ENCODE measurements at places on chromosomes 7 and 10.

GRCh38 chr10:94383530-94383929 lies 18.8 kb upstream of the TBC1D12 start:
- no peak for DNase-seq

- no peak for DNase-seq
These were observed 74.4 kb downstream of the SEPTIN7 start for GRCh38 chr7:35875292-35875691.

DNA sequence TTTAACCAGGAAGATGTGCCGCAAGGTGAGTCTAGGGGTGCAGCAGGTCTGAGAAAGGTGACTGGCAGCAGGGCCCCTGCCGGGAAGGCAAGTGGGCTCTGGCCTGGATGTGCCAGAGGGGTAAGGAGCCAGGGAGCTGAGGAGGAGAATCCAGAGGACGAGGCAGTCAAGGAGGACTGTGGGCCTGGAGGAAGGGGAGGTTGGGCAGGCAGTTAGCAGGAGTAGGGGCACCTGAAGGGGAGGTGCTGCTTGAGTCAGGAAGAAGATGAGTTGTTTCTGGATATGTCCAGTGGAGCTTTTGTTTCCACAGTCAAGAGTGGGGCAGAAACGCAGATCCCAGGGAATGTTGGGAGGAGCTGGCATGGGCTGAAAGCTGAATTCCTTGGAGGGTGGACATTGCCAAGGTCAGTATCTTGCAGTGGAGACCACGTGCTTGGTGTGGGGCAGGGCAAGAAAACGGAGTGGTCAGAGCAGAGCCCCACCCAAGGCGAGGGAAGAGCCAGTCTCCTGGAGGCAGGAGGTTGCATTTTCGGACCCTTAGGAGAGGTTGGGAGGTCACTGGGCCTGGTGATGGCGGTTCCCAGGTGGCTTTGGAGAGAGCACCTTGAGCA lies 34.0 kb downstream of the MINDY4 start:
- no peak for DNase-seq

DNA sequence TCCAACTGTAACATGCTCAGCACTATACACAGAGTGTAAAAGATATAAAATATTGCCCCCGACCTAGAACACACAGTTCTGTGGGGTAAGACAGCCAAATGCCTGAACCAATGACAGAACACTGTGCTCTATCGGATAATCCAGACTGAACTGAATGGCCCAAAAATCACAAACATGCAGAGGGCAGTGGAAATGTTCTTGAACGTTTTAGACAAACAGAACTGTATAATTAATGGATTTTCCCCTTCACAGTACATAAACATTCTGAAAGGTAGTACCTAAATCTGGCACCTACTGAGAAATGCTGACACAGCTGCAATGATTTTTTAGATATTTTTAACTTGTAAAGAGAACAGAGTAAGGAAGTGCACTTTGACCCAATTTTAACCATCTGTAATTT lies 33.4 kb downstream of the PARD3 start:
- no peak for DNase-seq

- DNase-seq: peak; percentile 86
These were observed 4.2 kb upstream of the UPP1 start for GRCh38 chr7:48084727-48085432.

DNA sequence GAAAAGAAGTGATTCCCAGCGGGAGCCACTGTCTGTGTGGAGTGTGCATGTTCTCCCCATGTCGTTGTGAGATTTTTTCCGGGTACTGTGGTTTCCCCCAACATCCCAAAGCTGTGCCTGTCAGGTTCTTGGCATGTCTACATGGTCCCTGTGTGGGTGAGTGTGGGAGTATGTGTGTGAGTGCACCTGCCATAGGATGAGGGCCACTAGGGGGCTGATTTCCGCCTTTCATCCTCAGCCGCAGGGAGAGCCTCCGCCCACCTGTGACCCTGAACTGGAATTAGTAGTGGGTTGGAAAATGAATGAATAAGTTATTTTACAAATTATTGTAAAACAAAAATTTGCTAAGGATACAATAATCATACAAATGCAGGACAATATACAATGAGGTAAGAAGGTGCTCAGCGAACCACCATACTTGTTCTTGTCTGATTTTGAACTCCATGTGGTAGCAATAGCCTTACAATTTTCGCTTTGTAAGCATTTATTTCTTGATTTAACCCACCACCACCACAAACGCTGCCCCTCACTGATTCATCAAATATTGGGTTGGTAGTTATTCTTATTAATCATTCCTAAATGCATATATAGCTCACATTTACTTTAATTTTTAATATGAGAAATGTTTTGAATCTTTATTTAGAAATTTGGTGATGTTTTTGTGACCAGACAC lies 641.2 kb upstream of the VSTM2A start:
- DNase-seq: no peak

- no peak for DNase-seq
These were observed 69.2 kb downstream of the DNAJC1 start for GRCh38 chr10:21934307-21934706.
